ENCODE measurements at places on chromosomes 12 and 14.
A peak's percentile ranks its signal among the peaks of the same experiment; 100 is the strongest.

DNA sequence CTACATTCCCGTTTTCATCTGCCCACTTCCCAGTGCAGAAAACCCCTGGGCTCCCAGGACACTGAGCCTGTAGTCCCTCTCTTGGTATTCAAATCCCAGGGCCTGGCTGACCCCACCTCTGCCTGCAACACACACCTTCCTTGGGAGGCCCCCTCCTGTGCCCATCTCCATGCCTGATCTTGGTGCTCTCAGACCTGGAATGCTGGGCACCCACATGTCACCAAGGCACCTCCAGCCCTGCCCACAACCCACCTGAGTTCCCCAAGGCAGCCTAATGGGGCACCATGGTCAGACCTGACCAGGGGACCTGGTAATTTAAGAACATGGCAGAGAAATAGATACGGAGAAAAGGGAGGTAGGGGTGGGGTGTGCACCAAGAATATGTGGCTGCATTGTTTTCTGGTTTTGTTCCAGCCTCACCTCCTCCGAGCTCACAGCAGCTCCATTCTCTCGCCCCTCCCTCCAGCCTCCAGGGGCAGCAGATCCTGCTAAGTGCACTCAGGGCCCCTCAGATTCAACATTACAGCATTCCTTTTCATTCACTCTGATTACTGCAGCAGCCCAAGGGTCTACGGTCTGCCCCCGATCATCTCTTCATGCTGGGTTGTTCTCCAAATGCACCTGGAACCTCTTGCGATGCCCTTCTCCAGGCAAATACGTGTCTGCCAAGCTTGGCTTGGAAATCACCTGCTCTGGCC is 9.2 kb upstream of the HSP90AA1 start:
- DNase-seq = no peak

GRCh38 chr12:92146497-92147224 is 1.0 kb upstream of the BTG1 start:
- DNase-seq = no peak

- DNase-seq = peak; percentile 34
Observed at GRCh38 chr12:116066381-116067230, 210.9 kb downstream of the MED13L start.

GRCh38 chr14:77124345-77125280 is 17.0 kb downstream of the ZDHHC22 start:
- DNase-seq = peak; percentile 25

GRCh38 chr14:32635061-32635719 is 303.5 kb upstream of the NPAS3 start:
- no peak for DNase-seq

GRCh38 chr14:38297681-38298080 is 41.8 kb upstream of the CLEC14A start:
- DNase-seq = no peak

GRCh38 chr12:9707864-9708808 is 24.8 kb downstream of the CLECL1 start:
- DNase-seq = peak; percentile 38

DNA sequence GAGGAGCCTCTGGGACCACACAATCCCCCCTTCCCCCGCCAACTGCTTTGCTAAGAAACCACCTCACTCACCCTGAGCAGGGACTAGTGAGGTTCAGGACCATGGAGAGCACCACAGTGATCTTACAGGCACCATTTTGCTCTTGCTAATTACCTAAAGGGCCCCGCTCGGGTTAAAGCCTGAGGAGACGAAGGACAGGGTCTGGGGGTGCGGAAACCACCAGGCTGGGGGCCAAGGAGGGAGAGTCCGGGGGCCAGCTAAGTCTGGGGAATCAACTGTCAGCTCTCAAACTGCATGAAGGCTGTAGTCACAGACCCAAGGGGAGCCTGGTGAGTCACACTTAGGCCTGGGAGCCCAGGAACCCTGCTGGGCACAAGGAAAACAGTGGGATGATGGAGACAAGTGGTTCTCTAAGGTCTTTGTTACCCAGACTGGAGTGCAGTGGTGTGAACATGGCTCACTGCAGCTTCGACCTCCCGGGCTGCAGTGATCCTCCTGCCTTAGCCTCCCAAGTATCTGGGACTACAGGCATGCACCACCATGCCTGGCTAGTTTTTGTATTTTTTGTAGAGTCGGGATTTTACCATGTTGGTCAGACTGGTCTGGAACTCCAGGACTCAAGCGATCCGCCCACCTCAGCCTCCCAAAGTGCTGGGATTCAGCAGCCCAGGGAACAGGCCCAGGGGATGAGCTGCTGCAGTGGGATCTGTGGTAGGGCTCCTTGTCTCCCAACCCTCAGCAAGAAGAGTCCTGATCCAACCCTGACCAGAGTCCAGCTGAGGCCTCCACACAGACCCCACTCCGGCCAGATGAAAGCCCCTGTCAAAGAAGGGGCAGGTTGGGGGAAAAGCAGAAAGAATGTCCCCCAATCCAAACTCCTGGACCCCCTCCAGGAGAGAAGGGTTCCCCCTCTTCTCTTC is 98.8 kb downstream of the CALM1 start:
- peak; percentile 23 for DNase-seq

- no peak for DNase-seq
Observed at GRCh38 chr14:53613404-53614253, 343.0 kb downstream of the BMP4 start.

GRCh38 chr12:31236998-31237637 is 88.8 kb downstream of the SINHCAF start:
- DNase-seq = no peak

DNA sequence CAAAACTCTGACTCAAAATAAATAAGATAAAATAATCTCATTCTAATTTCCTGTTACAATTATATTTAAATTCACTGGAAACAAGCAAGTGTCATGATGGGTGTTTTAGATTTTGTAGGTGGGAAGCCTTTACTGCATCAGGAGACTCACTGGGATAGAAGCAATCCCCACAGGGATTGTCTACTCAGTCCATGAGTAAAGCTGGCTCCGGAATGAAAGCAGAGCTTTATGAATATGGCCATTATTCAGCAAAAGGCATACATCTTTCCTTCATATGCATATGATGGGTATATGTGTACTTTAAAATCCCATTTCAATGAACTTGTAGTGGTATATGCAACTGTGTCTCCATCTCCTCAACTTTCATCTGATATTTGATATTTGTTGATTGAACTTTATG is 25.4 kb upstream of the PPM1H start:
- DNase-seq = no peak

- no peak for DNase-seq
Observed at GRCh38 chr12:119082496-119082895, 96.2 kb upstream of the HSPB8 start.

DNA sequence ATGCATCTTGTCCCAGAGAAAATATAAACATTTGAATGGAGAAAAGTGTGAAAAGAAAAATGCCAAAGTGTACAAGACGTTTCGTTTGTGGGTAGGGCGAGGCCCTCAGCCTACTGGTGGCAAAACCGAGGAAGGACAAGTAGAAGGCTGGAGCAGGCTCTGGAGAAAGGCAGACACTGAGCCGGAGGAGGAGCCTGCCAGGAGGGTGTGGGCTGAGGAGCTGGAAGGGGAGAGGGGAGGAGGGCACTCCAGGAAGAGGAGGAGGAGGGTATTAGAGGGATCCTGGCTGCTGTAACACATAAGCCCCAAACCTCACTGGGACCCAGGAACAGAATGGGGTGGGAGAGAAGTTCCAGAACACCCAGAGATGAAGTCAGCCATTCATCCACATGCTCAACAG is 47.7 kb downstream of the CLMN start:
- no peak for DNase-seq

- DNase-seq = no peak
Observed at GRCh38 chr14:98593361-98593761, 678.6 kb downstream of the BCL11B start.

GRCh38 chr14:95832012-95832411 is 44.6 kb upstream of the TUNAR start:
- DNase-seq = no peak

GRCh38 chr14:21263284-21264024 is 5.8 kb downstream of the HNRNPC start:
- DNase-seq = no peak

- no peak for DNase-seq
Observed at GRCh38 chr12:12440784-12441428, 84.0 kb downstream of the BORCS5 start.

DNA sequence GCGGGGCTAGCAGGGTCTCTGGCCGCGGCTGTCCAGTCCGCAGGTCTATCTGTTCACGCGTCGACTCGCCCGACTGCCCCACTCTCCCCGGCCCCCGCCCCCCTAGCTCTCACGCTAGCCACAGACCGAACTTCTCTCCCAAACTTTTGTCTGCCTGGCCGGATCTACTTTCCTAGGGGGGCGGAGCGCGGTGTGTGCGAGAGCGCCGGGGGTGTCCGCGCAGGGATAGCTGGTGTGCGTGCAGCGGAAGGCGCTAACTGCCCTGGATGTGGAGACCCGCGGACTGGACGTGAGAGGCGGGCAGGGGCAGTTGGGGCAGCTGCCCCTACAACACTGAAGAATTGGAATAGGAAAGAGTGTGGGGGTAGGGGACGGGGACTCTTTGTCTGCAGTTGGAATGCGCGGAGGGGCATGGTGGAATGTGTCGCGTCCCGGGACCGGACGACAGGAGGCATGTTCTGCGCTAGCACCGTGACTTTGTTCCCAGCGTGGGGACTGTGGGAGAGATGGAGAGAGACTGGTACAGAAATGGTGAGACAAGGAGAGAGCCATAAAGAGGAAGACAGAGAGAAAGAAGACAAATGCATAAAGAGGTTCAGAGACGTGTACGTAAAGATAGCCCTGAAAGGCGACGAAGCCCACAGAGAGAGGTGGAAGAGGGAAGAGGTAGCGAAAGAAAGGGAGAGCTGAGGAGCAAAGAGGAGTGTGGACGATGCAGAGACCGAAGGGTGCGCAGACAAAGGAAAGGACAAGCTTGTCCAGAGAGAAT is at the start of gene AJUBA:
Gene AJUBA, minus strand, starts transcription at position 75 of the 769 bp plus-strand sequence. CDS start 285 bp downstream, outside the sequence.
- DNase-seq = peak; percentile 54

DNA sequence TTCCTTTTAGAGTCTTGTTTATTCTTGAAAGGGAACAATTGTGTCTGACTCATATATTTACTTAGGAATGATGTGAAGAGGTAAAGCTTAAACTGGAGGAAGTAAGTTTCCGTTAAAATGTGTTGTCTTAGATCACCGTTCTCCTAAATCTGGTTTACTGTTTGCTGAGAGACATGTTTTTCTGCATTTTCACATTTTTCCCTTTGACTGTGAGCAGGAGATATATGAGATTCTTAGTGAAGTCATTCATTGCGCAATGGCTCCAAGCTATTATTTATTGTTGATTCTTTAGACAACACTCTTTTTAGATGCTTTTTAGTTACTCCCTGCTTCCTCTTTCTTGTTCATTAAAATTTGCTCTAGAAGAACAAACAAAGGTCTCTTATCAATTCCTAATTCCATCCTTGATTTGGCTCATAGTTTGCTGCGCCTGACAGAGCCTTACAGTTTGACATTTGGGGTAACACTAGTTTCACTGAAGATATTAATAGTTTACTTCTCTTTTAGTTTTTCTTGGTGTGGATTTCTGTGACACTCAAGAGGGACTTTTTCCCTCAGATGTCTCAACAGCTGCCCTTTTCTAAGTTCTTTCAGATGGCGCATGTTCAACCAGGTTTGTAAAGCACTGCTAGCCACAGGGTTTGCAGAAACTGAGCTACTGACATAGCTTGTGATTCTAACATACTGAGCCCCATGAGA is 11.4 kb downstream of the CLECL1 start:
- no peak for DNase-seq

DNA sequence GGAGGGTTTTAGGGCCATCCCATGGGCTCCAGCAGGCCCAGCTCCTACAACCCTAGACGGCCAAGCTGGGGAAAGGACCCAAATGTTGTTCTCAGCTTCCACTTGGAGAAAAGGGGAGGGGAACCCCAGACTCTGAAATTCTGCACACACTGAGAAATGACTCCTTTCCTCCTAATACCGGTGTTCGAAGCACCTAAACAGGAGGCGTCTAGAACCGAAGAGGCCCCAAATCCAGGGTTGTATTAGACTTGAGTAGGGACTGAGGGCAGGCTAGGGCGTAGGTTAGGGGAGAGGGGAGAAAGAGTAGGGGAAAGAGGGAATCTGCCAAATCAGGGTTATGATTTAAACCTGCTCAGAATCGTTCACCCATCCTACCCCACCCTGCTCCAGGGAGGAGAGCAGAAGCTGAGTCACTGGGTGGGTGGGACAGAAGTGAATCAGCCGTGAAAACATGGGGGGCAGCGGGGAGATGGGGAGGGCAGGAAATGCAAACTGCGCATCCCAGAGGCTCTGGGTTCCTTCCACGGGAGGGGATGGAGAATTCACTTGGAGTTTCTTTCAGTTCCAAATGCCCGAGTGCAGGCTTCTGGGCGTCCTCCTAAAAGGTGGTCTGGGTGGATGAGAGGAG is 1.0 kb downstream of the IGFBP6 start:
- DNase-seq = no peak

DNA sequence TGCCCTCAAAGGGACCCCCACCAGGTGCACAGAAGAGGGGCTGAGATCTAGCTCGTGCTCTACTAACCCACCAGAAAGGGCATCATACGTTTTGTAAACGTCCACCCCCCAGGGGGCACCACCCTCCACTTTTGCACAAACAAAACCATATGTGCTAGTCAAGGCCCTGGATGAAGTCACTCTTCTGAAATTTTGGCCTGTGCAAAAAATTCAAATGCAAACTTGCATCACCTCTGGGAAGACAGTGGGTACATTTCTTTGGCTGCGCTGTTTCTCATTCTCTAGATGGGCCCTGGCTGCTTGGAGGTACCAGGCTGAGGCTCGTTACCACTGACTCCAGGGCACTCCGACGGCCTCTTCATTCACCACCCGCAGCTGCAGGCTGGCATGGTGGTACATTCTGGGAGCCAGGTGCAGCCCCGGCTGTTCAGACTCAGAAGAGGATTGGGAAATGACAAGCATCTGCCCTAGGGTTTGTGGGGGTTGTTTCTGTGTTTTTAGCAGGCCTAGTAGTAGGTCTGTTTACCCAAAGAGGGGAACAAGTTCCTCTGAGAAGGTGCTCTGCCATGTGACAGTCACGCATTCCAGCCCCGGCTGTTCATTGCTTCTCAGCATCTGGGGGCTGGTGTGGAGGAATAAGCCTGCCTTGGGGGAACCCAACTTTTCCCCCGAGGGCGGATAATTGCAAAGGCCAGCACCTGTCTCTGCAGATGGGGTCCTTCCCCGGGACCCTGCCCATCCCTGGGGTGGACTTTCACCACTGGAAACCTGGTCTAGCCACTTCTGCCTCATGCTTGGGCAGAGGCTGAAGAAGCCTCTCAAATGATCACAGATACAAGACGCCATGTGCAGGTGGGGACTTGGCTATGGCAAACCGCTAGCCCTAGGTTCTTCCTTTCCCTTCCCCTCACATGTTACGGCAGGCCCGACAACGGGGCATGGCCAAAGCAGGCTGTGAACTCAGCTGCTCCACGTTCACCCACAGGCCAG is 147.6 kb downstream of the DPF3 start:
- DNase-seq = no peak

All from stimulated activated CD4-positive, alpha-beta T cell treated with anti-CD3 and anti-CD28 coated beads, Interleukin-12 subunit alpha, Interleukin-12 subunit beta, amount 100 ng/mL, for 24 hours (primary cell).